ENCODE measurements at places on chromosomes 2 and 18.

GRCh38 chr18:49285627-49286026 is 174.8 kb downstream of the DYM start:
- DNase-seq, result no peak

GRCh38 chr18:8461544-8461943 is 147.7 kb upstream of the RAB12 start:
- DNase-seq, result no peak

- DNase-seq, result no peak
These were observed 38.5 kb downstream of the KCTD18 start for GRCh38 chr2:200471324-200471848.

GRCh38 chr2:48219234-48219554 is 310.8 kb upstream of the STON1 start:
- no peak for DNase-seq

GRCh38 chr2:15238028-15238427 is 323.1 kb downstream of the NBAS start:
- no peak for DNase-seq

Data from CD14-positive monocyte (primary cell).